Thoracic aorta (tissue), 2 donors: ENCODE measurements at places on chromosomes 13 and 19.

DNA sequence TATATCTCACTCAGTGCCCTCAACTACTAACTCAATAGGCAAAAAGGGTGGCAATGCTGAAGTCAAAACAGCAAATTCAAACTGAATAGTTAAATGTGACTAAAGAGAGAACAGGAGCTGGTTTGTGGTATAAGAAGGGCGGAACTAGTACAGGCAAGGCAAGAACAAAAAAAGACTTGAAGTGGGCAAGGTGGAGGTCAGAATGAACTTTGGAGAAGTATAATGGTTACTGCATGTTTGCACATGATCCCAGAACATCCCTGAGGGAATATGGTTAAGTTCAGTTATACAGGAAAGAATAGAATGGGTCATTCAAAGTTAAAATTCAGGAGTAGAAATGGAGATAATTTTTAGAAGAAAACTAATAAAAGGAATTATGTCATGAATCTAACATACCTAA is 85.5 kb downstream of the DIAPH3 start:
- DNase-seq: no peak

GRCh38 chr13:87124785-87125074 is 546.4 kb upstream of the SLITRK5 start:
- no peak for DNase-seq

DNA sequence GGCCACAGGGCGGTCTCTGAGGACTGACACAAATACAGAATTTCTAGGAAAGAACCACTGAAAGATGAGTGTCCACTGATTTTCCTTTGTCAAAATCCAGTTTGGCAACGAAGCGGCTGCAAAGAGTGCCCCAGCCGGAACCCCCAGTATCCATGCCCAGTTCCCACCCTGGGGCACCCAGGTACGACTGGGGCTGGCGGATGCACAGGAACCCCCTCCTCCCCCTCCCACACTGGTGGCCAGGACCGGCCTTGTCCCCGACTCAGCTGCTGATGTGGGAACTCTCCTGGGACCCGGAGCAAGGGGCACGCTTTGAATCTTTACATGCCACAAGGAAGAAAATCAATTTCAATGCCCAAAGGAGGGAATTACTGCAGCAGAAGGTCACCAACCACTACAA is 220.8 kb upstream of the ZNF507 start:
- DNase-seq: no peak

- DNase-seq: no peak
These were observed 67.7 kb downstream of the KCTD15 start for GRCh38 chr19:33864311-33864850.

DNA sequence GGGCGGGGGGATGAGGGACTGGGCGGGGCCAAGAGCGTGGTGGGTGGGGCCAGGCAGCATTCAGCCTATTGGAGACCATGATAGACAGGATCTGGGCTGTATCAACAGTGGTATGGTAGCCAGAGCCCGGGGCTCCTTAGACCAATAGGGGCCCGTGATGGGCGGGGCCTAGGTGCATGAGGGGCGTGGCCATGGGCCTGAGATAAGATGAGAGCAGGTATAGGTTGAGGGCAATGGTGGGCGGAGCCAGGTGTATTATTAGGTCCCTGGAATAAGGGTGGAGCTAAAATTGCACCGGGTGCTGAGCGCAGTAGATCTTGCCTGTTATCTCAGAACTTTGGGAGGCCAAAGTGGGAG is 5.3 kb downstream of the ABCA7 start:
- no peak for DNase-seq

GRCh38 chr13:39036212-39036611 is 1.7 kb downstream of the PROSER1 start:
- DNase-seq: no peak

DNA sequence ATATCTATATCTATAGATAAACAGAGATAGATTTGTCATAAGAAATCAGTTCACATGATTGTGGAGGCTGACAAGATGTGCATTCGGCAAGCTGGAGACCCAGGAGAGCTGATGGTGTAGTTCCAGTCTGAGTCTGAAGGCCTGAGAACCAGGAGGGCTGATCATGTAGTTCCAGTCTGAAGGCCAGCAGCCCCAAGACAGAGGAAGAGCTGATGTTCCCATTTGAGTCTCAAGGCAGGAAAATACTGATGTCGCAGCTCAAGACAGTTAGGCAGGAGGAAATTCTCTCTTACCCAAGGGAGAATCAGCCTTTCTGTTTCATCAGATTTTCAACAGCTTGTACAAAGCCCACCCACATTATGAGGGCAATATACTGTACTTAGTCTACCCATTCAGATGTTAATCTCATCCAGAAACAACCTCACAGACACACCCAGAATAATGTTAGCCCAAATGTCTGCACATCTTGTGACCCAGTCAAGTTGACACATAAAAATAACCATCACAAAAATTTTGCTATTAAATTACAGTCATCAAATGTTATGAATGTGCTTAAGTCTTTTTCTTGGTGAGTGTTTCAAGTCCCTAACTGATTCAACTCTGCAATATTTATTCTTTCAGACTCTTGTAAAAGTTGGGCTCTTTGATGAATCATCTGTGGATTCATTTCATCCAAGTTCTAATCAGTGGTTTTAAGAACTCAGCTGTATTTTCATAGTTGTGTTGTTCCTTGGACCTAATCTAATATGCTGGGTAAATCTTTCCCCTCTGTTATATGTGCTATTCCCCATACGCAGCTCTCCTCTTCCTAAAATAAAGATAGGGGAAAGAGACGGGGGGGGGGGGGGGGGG is 22.7 kb upstream of the LRCH1 start:
- DNase-seq: no peak

GRCh38 chr19:45419895-45420294 is 3.8 kb downstream of the ERCC1 start:
- DNase-seq: no peak

GRCh38 chr19:54644056-54644455 is 13.8 kb downstream of the LILRB1 start:
- DNase-seq: no peak

- no peak for DNase-seq
These were observed 61.6 kb upstream of the PCDH17 start for GRCh38 chr13:57569986-57570385.

- DNase-seq: no peak
These were observed 17.2 kb upstream of the SPART start for GRCh38 chr13:36363366-36363863.

DNA sequence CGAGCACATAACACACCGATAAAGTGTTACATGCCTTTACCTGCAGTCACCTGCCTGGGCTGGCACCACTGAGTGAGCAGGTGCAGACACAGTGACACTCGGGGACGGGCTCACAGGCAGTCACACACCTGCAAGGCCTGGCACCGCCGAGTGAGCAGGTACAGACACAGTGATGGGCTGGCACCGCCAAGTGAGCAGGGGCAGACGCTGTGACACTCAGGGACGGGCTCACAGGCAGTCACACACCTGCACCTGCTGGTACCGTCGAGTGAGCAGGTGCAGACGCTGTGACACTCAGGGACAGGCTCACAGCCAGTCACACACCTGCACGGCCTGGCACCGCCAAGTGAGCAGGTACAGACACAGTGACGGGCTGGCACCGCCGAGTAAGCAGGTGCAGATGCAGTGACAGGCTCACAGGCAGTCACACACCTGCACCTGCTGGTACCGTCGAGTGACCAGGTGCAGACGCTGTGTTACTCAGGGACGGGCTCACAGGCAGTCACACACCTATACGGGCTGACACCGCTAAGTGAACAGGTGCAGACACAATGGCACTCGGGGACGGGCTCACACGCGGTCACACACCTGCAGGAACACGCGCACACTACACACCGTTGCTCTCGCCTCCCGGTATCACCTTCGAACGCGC is 470 bp downstream of the ZNF835 start:
- no peak for DNase-seq

DNA sequence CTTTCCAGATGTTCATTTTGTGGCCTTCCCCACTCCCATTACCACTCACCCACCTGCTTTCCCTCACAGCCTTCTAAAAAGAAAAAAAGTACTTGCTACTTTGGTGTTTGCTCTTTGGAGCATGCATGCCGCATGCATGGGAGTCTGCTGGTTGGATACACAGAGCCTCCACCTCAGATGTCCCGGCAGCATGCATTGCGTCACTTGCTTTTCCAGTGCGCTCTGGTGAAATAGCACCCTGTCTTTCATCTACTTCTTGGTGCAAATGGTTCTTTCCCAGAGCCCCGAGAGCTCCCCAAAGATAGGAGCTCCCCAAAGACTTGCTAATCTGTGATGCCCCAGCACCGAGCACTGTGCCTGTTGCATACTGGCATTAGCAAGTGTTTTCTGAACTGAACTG is 333.2 kb upstream of the ZNF507 start:
- DNase-seq: no peak

GRCh38 chr13:68806125-68806524 is 1301.5 kb upstream of the ATXN8OS start:
- DNase-seq: no peak

DNA sequence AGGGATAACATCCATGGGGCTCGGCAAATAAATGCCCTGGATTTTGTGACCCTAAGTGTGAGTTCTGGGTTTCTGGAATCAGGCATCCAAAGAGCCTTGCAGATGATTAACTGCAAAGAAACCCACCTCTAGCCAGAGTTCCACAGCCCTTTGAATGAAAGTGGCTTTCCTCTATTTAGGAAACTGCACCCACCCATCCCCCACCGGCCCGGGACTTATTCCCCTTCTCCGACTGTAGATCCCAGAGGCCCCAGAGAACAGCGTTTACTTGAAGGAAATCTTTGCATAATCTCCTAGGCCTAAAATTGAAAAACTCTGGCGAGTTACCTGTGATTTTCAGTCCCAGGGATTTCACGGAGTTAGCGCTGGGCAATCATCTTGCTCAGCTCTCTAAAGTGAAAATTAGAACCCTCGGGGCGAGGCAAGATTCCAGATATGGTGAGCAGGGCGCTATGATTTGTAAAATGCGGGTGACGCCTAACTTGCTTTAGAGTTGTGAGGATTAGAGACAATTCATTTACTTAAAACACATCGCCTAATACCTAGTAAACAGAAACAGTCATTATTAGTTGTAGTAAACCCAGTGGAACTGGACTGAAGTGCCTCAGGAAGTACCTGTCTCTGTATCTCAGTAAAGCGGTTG is 9.4 kb downstream of the URAD start:
- no peak for DNase-seq

GRCh38 chr13:45895881-45896280 is 44.3 kb upstream of the SIAH3 start:
- DNase-seq: no peak

DNA sequence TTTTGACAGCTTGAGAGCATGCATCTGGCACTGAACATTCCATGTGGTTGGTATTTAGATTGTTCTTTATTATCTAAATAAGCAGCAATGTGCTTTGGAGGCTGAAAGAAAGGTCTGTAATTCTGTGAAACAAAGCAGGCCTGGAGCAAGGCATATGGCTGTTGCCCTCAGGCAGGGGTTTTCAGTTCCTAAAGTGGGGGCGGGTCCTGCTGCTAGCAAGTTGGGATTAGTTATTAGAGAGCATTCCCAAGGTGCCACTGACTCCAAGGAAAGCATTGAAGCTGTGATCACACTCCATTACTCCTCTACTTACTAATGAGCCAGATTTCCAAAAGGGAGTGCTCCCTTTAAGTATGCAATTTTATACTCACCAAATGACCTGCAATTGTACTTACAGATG is 432.2 kb downstream of the OLFM4 start:
- no peak for DNase-seq

GRCh38 chr19:38483016-38483630 is 49.6 kb downstream of the RYR1 start:
- DNase-seq: no peak

GRCh38 chr13:109819874-109820273 is 33.5 kb upstream of the IRS2 start:
- no peak for DNase-seq

DNA sequence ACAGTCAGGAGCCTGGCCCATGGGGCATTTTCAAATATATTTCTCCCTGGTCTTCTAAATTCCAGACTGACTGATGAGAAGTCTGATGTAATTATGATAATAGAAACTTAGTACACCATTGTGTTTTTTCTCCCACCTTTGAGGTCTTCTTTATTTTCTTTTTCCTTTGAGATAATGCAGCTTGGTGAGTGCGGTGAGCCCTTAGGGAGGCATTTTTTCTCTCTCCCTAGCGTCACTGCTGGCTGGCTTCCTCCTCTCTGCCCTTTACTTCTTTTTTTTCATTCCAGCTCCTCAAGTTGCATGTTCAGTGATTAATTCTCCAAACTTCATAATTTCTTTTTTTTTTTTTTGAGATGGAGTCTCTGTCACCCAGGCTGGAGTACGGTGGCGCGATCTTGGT is 12.8 kb upstream of the CDC42EP5 start:
- no peak for DNase-seq

DNA sequence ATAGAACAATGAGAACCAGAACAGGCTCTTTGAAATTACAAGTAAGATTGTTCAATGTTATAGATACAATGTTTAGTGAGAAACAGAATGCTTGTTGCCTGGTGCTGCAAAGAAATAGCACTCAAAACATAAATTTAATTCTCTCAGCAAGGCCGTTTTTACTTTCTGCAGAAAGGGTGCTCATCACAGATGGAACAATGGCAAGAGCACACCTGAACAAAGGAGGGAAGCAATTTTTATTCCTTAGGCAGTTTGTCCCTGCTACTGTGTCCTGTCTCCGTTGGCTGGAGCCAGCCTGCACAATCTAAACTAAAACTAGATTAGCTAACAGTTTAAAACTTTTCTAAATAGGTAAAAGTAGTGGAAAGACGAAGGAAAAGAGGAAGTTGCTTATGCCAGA is 10.4 kb upstream of the ZNF8 start:
- no peak for DNase-seq

GRCh38 chr13:23325191-23325590 is 108.3 kb downstream of the SACS start:
- DNase-seq: no peak

GRCh38 chr19:329876-330275 is 14.7 kb downstream of the MIER2 start:
- DNase-seq: no peak

DNA sequence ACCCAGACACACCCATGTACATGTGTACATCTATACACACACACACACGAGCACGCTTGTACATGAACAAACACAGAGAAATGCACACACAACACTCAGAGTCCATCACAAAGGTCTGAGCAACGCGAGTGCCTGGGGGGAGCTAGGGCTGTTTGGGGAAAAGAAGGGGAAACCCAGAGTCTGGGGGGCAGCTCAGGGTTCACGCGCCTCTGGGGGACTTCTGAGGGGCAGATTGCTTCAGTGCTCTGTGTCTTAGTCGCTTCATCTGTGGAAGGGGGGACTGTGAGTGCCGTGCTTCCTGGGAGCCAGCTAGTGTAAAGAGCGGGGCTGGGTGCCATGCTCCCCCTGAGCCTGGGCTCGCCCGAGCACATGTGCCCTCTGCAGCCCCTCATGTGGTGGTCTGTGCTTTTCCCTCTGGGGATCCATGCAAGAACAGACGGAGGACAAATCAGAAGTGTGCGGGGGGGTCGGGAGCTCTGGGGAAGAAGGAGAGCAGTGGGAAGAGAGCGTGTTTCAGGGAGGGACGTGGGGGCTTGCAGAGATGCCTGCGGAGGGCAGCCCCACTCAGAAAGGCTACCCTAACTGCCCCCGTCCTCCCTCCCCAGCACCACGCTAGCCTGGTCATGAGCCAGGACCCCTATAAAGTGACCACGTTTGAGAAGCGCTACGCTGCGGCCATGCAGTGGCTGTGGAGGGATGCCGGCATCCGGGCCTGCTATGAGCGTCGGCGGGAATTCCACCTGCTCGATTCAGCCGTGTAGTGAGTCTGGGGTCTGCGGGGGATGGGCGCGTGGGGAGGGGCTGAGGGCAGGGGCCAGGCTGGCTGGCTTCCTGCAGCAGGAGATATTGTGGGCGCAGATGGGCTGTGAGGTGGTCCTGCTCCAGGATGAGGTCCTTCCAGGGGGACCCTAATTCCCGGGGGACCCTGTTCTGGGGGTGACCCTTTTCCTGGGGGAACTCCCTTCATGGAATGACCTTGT is 14.0 kb downstream of the GNA15 start:
- no peak for DNase-seq

GRCh38 chr19:12956446-12957388 is at the start of gene GADD45GIP1:
GADD45GIP1 (minus strand) TSS chr19:12957223; CDS start chr19:12957212, 11 bp downstream.
- DNase-seq: no peak
